ENCODE measurements at places on chromosomes 5 and 9. TPM values are rescaled to one million over a fixed set of nuclear protein-coding genes. Genes with fewer than 3 reads are reported as not detected.

GRCh38 chr5:6840136-6840793, 127.0 kb downstream of the TENT4A start:
- no peak for DNase-seq

The ELOVL7 gene
- total RNA-seq = 0.96 TPM

The ANKRD31 gene
- total RNA-seq = 0.39 TPM

DNA sequence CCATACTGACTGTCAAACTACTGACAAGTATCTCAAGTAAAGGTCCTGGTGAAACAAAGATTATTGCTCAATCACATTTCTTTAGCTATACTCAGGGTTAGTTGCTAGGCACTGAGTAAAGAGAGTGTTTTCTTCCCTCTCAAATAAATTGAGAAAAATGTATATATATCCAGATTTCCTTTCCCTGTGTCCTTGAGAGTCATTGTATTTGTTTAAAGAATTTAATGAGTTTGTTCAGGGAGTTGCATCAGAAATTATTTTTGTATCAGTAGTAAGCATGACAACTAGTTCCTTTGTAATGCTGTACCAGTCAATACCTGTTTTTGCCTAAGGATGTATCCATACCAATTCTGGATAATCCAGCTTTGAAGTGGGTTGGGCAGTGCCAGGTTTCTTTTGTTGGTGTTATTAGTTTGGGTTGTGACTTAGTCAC, 3.2 kb upstream of the ANKHD1 start:
- no peak for DNase-seq

- DNase-seq = no peak
Observed at GRCh38 chr9:94892675-94893074, 166.2 kb downstream of the AOPEP start.

DNA sequence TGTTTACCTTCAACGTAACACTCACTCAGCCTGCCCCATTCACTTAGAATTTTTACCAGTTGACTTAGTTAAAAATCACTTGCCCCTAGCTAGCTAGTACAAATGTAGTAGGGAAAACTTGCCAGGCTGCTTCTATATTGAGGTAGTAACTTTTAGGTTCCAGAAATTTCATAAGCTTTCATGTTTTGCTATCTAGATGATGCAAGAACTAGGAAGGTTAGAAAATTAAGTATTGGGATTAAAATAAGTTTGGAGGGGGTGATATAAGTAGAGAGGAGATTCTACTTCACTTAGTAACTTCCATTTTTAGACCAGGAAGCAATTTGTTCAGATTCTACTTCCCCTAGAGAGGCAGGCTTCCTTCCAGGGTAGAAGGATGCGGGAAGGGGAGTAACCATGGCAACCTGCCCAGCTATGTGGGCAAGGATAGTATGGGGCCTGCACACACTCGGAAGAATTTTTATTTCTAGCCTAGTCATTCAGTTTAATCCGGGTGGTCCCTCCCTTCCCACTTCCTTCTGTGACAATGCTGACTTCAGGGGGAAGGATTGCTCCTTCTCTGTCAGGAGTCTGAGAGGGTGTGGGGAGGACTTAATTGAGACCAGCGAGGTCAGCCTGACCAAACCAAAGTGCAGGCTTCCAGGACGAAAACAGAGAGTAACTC, 4.2 kb downstream of the DAB2 start:
- peak; percentile 3 for DNase-seq

DNA sequence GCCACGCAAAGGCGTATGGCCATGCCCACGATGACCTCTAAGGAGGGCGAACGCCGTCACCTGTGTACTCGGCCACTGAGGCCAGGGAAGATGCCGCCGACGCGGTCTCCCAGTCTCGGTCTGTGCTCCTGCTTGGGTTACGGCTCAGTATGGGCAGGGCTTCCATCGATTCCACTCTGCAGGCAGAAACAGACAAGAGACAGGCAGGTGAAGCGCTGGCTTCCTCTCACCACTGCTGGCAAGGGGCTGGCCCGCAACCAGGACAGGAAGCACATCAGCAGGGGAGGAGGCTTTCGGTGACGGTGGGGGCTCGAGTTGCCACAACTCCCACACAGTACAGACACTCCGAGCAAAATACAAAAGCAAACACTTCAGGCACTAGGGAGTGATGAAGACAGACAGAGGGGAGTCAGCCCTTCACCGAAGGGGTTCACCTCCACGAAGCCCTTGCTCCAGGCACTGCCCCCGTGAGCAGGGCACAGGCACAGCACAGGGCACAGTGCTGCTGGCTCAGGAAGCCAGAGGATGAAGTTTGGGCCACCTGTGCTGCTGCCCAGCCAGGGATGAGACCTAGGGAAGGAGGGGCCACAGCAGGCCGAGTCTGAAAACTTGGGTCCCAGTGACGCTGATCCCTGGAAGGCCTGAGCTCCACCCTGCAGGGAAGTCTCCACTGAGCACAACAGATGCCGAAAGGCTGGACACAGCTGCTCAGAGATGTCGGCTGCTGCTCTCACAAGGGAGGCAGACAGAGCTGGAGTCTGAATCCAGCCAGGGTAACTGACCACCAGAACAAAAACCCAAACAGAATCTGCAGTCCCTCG, 91.3 kb downstream of the CAMSAP1 start:
- DNase-seq = no peak

The PRR7 gene
- 19.0 TPM for total RNA-seq

DNA sequence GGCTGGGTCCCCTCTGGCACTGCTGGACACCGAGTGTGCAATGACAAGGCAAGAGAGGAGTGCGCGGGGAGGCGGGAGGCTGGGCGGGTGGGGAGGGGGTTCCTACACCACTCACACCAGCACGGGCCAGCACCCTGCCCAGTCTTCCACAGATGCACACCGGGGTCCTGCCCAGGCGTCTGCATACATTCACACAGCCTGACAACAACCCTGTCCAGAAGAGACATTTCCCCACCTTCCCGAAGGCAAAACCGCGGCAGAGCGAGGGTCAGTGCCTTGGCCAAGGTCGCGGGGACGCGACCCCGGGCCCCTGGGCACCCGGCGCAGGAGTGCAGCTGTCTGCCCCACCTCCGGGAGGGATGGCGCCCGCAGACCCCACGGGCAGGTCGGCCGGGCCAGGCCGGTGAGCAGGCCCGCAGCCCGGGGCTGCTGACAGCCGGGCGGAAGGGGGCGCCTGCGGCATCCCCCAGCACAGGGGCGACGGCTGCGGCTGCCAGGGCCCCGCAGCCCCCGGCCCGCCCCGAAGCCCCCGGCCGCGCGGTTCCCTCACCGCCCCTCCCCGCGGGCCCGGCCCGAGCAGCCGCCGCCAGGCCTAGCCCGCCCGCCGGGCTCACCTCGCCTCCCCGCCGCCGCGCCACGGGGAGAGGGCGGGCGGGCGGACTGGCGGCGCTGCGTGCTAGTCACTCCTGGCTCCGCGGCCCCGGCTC, 496 bp downstream of the MAPK9 start:
- DNase-seq = peak; percentile 29

GRCh38 chr5:173764332-173765028, 123.7 kb upstream of the CPEB4 start:
- DNase-seq = peak; percentile 16

- DNase-seq = no peak
Observed at GRCh38 chr5:54103871-54104270, 206.5 kb downstream of the ARL15 start.

The MYMK gene
- total RNA-seq = not detected

The C6 gene
- total RNA-seq = not detected

GRCh38 chr9:127256324-127256723, 8.2 kb upstream of the GARNL3 start:
- DNase-seq = no peak

GRCh38 chr5:134436523-134437339, 25.1 kb upstream of the CDKN2AIPNL start:
- DNase-seq = no peak

DNA sequence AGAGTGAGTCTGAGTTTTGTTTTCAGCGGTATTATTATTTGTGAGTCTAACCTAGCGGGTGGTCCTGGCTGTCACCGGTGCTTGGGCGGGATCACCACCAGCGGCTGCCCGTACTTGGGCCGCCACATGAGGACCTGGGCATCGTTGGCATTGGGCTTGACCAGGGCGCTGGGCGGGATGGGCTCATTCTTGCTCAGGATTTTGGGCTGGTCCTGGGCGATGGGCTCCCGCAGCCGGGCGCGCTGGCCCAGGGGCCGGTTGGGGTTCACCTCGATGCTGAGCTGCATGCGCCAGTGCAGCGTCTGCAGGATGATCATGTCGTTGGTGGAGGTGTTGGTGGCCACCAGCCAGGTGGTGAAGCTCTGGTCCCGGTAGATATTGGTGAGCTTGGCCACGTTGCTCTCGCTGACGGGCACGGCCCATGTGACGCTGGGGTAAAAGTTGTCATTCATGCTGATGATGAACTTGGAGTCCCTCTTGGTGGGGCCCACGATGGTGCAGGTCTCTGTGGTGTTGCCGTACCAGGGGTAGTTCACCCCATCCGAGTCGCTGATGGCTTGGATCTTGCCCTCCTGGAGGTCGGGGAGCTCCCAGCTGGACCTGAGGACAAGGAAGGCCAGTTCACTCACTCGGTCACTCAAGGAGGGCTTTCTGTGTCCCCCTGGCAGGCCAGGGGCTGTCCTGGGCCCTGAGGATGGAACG, 15.4 kb downstream of the FAM78A start:
- DNase-seq = no peak

- DNase-seq = no peak
Observed at GRCh38 chr9:114389612-114390368, 2.0 kb upstream of the AKNA start.

DNA sequence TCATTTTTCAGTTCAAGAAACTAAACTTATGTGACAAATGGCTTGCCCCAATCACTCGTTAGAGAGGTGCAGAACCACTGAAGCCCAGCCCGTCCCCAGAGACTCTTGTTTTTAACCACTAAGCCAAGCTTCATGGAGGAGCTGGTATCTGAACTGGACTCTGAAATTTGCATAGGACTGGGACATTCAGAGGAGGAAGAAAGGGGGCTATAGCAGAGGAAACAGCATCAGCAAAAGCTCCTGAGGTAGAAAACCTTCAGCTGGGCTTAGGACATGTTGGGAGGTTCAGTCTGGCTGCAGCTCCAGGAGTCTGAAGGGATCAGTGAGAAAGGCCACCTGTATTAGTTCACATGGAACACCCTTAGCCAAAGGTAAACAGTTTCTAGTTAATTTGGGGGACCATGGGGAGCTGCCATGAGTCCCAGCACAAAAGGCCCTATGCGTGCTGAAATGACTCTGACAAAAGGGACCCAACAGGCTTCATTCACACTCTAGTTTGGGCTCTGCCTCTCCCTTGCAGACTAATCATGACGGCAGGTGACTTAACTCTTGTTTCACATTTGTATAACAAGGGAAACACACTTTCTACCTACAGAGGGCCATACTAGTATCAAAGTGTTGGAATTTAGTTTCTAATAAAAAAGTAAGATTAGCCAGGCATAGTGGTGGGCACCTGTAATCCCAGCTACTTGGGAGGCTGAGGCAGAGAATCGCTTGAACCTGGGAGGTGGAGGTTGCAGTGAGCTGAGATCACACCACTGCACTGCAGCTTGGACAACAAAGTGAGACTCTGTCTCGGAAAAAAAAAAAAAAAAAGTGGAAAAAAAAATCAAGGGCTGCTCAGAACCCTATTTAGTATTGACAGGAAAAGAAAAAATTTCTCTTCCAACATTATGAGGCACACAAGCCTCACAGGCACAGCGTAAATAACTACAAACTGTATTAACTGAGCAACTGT, 10.2 kb downstream of the FBXO10 start:
- no peak for DNase-seq

The ECM2 gene
- not detected for total RNA-seq

DNA sequence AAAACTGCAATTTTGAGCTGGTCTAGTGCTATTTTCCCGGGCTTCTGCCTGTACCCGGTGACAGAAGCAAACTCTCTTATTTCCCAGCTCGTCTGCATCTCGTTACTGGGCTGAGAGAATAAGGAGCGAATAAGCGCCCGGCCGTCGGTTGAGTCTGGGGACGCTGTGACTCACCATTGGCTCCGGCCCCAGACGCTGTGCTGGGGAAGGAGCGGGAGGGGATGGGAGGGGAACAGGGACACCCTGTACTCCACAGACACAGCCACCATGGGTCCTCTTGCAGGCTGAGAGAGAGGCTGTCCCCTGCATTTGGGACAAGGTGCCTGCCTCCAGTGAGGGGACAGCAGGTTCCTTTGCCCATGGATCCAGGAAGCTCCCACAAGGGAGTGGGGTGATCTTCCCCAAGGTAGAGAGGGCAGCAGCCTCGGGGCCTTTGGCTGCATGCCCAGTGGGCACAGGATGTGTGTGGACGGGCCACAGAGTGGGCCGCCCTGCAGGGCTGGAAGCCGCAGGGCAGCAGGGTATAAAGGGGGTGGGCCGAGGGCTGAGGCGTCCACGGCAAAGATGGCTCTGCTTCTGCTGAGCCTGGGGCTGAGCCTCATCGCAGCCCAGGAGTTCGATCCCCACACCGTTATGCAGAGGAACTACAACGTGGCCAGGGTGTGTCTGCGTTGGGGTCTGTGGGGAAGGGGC, at the start of gene LCN9:
Gene LCN9 (plus strand): TSS at position 552 of the 693 bp plus-strand sequence. CDS start 13 bp downstream, at position 565.
- no peak for DNase-seq

GRCh38 chr9:95529910-95530309, 13.1 kb upstream of the PTCH1 start:
- DNase-seq = no peak

The ADCY2 gene
- 3.5 TPM for total RNA-seq

The SPINK6 gene
- total RNA-seq = not detected
